ENCODE measurements at places on chromosomes 1 and 21.

GRCh38 chr1:111199881-111200801, at the start of gene DENND2D:
TSS of gene DENND2D (minus strand) at chr1:111200646. CDS start at chr1:111200459, 187 bp downstream.
- no peak for DNase-seq

DNA sequence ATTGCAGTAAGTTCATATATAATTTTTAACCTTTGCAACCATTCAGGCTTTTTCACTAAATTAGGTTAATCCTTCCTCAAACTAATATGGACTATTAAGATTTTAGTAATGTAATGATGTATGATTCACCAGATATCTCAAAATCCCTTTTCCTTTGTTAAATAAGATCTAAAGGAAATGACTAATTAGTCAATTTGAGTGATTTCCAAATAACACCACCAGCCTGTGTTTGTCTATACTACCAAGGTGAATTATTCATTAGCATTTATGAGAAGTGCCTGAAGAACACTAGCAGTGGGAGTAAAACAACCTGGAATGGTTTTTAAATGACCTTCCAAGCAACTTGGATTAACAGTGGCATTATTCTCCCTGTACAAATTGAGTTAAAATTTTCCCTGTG, 670.6 kb upstream of the PKN2 start:
- DNase-seq: no peak

GRCh38 chr1:229101011-229101871, 169.7 kb upstream of the RAB4A start:
- no peak for DNase-seq

GRCh38 chr1:28640766-28641165, 2.1 kb downstream of the TAF12 start:
- DNase-seq: no peak

DNA sequence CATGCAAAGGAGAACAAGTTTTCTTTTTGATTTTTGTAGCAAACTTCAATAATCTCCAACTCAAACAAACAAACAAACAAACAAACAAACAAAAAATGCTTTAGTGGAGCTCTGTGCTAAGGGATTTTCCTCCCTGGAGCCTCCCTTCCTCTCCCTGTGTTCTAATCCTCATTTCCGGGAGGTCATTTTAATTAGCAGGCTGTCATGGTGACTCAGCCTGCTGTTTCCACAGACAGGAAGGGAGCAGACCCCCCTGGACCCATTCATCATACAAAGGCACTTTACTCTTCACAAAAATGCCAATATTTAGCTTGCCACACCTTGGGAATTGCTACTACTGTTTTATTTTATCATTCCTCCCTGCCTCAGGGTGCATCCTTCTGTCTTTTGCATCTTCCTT, 61.0 kb upstream of the SPATA6 start:
- DNase-seq: no peak

GRCh38 chr1:39081271-39082009, 55.3 kb downstream of the NDUFS5 start:
- DNase-seq: peak; percentile 60

GRCh38 chr1:214808845-214809460, 206.0 kb downstream of the CENPF start:
- DNase-seq: peak; percentile 29

GRCh38 chr1:116299248-116299647, 73.8 kb upstream of the ATP1A1 start:
- no peak for DNase-seq

GRCh38 chr1:207910591-207911354, at the start of gene CD34:
TSS of gene CD34 (minus strand) at chr1:207911125. CDS start at chr1:207911080, 45 bp downstream.
- DNase-seq: peak; percentile 60

DNA sequence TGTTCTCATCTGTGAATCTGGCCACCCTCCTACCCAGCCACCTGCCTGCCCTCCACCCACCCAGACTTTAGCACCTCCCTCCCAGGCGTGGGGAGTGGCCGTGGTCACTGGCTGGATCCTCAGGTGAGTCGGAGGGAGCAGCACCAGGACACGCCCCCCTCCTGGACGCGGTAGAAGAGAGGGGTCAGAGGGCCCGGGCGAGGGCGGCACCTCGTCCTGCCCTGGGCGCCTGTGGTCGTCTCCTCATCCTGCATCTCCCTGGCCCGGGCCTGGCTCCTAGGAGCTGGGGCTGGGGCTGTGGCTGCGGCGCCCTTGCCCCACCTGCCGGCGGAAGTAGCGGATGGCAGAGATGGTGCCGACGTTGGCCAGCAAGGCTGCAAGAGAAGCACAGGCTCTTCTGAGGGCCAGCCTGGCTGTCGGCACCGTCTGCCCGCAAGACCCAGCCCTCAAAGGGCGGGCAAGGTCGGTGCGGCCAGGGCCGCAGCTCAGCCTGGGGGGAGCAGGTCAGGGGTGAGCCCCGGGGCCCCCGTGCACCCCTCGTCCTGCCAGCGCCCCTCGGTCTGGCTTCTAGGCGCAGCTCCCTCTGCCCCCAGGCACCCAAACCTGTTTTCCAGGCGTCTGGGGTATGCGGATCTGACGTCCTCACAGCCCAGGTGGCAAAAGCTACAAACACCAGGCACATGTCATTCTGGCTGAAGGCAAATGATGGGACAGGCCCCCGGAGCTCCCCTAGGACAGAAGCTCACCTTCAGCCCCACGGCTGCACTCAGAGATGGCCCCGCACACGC, 5.8 kb downstream of the PERM1 start:
- DNase-seq: peak; percentile 89

DNA sequence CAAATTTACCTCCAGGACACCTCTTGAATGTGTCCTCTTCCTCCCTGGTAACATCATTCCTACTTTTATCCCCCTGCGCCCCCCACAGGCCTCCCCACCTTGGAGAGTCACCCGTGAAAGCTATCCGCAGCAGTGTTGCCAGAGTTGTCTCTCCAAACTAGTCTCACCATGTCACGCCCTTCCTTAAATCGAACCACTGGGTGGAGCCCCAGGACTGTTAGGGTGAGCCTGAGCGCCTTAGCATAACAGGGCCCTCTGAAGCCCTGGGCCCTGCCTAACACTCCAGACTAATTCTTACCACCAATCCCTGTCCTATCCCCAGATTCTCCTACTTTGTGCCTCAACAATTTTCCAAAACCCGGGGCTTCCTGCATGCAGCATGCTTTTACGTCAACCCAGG, 35.0 kb downstream of the HSD3B2 start:
- DNase-seq: no peak

GRCh38 chr1:100717218-100717617, 2.3 kb upstream of the VCAM1 start:
- DNase-seq: no peak

GRCh38 chr21:15415541-15416261, 314.1 kb upstream of the USP25 start:
- no peak for DNase-seq

All from AG20443 (cell line).